Fibroblast of gingiva (primary cell): ENCODE measurements at places on chromosomes 3 and 15.

DNA sequence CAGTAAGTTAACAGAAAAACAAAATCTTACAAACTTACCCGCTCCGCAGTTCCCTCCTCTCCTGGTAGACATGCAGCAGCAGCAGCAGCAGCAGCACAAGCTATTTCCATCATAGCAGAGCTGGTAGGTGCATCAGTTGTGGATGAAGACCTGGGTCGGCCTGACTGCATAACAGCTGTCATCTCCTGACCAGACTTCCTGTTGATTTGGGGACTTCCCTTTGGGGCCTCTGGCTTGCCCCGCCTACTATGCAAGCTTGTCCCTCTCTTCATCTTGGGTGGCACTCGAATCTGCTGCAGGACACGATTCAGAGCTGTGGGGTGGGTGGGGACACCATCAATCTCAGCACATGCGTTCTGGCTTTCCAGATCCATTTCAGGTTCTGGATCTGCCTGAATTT, 65.7 kb downstream of the TMCC1 start:
- DNase-seq: no peak

GRCh38 chr15:45184562-45185041, 3.2 kb downstream of the SHF start:
- DNase-seq: no peak

- peak; percentile 29 for DNase-seq
These were observed 1.3 kb downstream of the TLE3 start for GRCh38 chr15:70096215-70097062.

DNA sequence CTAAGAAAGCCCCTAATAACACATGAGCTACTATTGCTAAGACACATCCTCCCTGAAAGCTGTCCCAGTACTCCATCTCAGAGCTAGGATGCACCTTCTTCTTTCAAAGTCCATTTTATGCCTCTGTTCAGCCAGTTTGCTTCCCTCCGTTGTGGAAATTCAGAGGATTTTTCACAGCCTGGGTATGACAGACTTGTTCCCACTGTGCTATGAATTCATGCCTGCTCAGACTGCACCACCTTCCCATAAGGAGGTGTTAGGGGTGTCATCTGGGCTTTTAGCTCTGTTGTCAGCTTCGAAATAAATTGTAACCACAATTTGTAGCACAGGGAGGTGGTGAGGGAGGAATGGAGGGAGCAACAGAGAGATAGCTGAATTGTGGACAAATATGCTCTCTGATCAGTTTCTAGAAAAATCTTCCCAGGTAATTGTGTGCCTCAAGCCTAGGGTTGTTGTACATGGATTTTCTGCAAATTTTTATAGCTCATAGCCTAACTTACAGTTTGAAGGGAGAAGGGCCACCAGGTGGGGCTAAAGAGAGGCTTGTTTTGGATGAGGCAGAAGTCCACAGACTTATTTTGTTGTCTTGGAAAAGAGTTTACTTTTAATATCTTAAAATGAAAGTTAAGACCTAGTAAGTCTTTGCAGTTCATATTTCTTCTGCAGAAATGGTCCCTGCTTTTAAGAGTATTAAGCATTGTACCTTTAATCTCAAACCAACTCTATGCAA, 462.0 kb downstream of the PDCD6IP start:
- DNase-seq: peak; percentile 16

DNA sequence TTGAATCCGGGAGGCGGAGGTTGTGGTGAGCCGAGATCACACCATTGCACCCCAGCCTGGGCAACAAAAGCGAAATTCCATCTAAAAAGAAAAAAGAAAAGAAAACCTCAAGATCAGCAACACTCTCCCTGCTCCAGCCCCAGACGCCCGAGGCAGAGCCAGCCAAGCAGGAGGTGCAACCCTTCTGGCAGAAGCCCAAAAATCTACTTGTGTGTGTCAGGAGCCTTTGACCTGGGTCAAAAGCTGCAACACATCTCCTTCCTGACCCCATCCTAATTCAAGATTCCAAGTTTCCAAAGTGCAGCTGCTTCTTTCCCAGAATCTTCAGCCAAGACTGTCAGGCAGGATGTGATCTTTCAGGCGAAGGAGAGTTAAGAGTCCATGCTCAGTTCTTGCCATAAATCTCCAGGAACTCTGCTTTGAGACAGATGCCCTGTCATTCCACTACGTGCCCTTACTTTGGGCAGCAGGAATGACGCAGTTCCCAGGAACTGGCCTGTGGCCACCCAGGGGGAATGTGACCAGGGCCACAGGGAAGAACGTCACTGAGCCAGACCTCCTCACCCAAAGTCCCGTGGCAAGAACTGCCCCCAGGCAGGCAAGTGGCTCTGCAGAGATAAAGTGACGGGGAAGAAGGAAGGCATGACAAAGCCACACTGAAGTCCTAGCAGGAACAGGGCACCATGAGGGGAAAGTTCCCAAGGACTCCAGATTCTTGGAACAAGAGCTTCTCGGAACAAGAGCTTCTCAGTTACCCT, 39.4 kb downstream of the SH3BP5 start:
- peak; percentile 56 for DNase-seq

DNA sequence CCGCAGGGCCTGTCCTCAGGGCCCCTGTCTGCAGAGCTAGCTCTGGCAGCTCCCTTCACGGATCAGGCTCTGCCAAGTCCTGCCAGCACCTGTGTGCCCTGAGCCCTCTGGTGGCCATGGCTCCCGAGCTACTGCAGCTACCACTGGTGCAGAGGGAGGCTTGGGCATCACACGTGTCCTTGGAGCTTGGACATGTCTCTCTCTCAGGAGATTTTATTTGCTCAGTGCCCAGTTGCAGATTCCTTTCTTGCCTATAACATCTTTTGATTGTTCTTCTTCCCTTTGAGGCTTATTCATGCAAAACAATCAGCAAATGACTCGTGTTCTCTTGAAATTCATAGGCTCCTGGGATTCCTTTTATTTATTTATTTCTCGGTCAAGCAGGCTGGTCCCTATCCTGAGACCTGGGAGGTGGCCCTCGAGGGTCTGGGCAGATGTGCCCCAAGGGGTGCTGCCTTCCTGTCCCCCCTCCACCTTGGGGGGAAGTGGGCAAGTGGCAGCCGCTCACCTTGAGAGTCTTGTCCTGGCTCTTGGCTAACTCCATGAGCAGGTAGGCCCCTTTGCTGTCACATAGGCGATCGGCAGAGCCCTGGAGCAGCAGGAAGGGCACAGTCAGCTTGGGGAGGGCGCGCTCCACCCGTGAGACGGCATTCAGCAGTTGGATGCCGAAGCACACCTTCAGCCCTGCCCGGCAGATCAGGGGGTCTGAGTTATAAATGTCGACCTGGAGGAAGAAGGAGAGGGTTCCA, 21.9 kb downstream of the ABTB1 start:
- DNase-seq: no peak

DNA sequence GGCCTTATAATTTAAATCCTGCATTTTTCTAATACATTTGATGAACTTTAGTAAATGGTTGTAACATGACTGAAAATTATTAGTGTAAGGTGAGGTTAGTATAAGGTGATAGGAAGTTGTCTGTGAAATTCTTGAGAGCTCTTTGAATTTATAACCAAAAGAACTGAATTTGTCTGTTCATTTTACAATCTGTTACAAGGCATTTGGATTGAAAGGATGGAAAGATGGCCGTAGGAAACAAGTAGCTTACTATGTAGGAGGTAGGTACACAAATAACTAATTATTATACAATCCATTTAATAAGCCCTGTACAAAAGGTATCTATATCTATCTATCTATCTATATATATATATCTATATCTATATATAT, 6.6 kb downstream of the DIPK2A start:
- DNase-seq: no peak

GRCh38 chr3:17793542-17794195, 51.2 kb upstream of the TBC1D5 start:
- DNase-seq: no peak

DNA sequence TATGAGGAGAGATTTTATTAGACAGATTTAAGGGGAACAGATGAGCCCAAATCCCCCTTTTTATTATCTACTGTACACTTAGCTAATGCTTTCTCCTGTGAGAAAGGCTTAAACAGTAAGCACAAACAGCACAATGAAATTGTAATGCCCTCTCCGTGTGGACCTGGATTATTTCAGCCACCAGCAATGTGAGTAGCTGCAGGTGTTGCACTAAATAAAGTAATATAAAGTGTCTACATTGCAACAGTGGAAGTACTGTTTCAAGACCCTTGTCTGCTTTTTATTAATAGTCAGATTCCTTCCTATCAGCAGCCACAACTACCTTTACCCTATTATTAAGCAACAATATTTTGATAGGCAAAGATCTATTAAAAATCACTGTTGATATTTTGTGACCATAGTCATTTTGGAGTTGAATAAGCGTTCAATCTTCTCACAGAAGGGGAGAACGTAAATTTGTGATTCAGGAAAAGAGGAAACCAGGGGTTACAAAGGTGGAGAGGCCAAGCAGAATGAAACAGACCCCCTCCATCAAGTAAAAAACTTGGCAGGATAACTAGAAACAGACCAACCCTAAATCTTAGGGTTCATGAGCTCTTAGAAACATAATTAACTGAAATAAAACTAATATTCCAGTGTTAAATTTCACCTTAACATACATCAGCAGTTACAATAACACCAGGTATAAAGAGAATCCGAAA, 422.6 kb downstream of the MECOM start:
- no peak for DNase-seq

GRCh38 chr3:131712662-131713061, 209.9 kb upstream of the MRPL3 start:
- no peak for DNase-seq

DNA sequence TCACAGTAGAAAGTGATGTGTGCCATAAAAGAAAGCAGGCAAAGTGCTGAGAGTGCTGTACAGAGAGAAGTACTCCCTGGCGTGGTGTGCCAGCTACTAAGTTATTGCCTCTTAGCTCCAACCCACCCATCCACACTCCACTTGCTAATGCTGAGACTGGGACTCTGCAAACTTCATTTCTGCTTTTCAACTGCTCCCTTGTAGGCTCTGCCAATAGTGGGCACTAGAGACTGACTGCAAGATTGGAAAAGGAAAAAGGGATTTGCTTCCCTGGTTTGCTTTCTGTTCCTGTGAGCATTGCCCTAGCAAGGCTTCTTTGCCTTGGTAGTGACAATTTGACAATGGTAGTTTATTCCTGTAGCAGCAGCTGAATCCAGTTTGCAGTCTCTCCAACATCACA, 56.5 kb upstream of the TMEM108 start:
- no peak for DNase-seq

- DNase-seq: no peak
These were observed 5.6 kb downstream of the SIAH2 start for GRCh38 chr3:150757364-150757763.

GRCh38 chr3:49719214-49719884, at the start of gene AMIGO3:
Gene AMIGO3, minus strand, starts transcription at chr3:49719684. Its CDS starts 219 bp downstream, at chr3:49719465.
- peak; percentile 90 for DNase-seq

- no peak for DNase-seq
These were observed 103.5 kb downstream of the LPP start for GRCh38 chr3:188257384-188258026.

DNA sequence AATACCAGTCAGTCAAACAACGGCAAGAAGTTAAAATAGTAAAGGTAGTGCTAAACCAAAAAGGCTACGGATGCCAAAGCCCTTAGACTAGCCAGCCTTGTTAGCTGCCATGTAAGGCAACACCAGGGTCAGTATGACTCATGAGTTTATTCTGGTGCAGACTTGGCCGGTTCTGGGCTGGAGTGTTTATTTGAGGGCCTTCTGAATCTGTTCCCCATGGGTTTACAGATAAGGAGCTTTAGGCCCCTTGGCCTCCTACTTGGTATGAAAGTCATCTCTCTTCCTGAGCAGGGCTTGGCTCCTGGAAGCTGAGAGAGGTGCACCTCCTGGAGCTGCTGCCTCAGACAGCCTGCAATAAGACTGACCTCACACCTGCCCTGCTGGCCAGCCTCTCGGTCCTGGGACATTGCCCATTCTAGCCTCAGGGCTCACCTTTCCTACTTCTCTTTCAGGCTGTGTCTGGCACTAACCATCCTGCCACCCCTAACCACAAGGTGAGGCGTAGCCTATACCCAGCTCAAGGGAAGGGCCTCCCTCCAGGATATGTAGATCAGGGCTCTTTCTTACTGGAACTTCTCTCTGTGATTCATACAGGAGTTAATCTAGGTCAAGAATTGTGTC, 10.4 kb upstream of the RTP1 start:
- DNase-seq: peak; percentile 76

GRCh38 chr15:54277834-54278233, 299.6 kb downstream of the UNC13C start:
- DNase-seq: no peak

- DNase-seq: peak; percentile 21
These were observed 74.2 kb upstream of the POU1F1 start for GRCh38 chr3:87350367-87351199.

GRCh38 chr3:114336122-114336697, 42.4 kb downstream of the TIGIT start:
- no peak for DNase-seq

DNA sequence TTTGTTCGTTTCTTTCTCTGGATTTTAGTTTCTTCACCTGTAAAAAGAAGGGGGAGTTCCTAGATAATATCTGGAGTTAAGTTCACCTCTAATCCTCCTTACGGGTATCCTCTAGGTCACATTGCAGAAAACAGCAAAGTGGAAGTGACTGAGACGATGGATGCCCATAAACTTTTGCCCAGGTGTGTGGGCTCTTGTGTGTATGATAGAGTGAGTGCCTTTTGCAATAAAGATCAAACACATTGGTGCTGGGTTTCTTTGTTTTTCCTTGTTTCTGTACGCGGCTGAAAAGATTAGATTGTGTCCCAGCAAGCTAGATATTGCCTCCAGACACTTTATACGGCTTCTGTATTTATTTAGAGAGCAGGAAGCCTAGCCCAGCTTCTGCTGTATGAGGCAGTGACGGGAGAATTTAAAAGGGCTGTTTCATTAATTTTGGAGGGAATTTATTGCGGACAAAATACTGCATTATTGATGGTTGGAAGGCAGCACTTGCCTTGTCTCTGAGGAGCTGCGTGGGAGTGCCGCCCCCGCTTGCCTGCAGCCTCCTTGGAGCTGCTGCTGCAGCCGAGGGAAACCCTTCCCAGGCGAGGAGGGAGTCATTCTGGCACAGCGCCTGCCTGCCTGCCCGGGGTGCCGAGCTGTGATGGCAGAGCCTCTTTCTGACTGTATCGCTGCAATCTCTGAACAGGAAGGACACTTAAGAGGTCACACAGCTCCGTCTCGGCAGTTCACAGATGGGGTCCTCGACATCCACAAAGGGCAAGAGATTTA, 38.5 kb downstream of the PYDC2 start:
- no peak for DNase-seq

GRCh38 chr3:136802481-136802996, 16.4 kb upstream of the SLC35G2 start:
- DNase-seq: peak; percentile 26

DNA sequence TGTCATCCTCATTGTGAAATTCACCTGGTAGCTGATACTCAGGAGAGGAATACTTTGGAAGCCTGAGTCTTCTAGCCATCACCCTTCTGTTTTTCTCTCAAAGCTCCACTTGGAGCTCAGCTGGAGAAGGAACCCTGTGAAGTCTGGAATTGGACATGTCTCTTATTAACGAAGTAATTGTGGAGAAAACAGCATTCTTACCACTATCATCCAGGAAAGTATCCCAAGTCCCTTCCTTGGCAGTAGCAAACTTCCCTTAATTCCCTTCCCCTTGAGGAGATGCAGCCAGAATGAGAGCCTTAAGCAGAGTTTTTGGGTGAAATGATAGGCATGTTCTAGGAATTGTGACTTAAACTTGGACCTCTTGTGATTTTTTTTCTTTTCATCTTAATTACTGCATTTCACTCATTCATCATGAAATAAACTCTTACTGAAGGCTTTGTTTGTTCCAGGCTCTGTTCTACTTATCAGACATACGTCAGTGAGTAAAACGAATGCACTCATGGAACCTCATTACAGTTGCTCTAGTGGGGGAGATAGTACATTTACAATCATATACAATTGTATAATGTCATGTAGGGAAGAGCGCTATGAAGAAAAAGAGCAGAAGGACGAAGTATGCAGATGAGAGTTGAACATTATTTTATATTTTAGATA, 30.5 kb upstream of the TCF12 start:
- DNase-seq: no peak

- DNase-seq: peak; percentile 95
These were observed 267.3 kb downstream of the LPP start for GRCh38 chr3:188421151-188421821.
